ENCODE measurements at places on chromosomes 3 and 15.
A peak's percentile ranks its signal among the peaks of the same experiment; 100 is the strongest.

DNA sequence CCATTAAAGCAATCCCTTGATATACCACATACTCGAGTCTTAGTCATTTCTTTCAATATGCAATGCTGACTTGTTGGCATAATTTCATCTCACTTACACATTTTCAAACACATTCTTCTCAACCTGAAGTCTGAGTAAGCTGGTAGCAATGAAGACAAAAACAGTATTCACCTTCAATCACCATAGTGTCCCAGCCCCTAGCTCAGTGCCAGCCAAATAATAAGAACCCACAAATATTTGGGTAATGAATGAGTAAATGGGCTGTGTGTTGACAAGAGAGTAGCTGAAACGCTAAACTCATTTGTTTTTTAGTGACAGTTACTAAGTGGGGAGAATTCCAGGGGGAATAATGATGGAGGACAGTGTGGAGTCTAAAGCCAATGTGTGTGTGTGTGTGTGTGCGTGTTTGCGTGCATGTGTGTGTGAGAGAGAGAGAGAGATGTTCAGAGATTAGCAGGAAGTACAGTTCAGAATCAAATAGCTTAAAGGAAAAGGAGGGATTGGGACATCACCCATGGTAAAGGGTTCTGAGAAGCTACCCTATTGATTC, 165.7 kb downstream of the GAP43 start:
- DNase-seq = no peak

DNA sequence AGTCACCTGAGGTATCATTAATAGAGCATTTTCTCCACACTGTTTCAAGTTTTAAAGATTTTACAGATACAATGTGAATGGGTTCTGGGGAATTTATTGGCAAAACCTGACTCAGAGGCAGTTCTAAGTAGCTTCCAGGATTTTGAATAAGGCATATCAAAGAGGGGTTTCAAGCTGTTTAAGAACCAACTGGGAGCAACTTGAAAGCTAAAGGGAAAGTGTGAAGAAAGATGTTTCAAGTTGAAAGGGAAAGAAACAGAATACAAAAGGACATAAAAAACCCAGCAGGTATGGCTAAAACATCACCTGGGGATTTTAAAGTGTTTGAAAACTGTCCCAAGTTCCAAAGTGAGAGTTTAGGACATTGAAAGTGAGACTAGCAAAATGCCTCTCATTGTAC, 17.8 kb upstream of the SERPINI2 start:
- DNase-seq = no peak

- DNase-seq = no peak
Observed at GRCh38 chr3:26437678-26438077, 184.9 kb upstream of the LRRC3B start.

DNA sequence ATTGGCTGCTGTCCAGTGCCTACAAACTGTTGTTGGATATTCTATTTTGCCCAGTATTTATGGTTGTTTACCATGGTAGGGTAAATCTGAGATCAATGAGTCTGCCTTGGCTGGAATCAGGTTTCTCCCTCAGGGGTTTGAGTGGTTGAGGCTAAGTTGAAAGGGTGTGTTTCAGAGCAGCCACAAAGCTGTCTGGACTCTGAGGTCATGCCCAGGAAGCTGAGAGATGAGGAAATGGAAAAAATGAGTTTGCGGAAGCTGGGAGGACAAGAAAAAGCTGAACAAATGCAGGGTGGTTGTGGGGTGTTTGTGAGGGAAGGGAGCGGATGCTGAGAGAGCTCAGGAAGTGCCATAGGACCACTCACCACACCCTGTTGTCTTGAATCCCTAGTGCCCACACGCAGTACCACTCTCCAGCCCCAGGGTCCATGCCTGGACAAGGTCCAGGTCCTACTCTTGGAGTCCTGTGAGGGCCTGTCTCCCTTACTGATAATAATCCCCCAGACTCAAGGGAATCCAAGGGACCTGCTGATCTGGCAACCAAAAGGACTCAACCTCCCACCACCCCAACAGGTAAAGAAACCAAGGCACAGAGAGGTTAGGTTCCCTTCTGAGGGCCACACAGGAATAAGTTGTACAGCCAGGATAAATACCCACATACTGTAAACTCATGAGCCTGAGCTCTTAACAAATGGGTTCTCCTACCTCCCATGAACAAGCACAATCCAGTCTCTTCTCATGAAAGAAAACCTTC, 81.6 kb downstream of the PPCDC start:
- DNase-seq = peak; percentile 81

GRCh38 chr3:137121704-137122314, 164.0 kb downstream of the IL20RB start:
- peak; percentile 49 for DNase-seq

- DNase-seq = peak; percentile 7
Observed at GRCh38 chr3:102471001-102471400, 36.2 kb downstream of the ZPLD1 start.

- DNase-seq = no peak
Observed at GRCh38 chr3:2512881-2513280, 414.2 kb downstream of the CNTN4 start.

GRCh38 chr15:82679626-82680199, 30.0 kb downstream of the AP3B2 start:
- DNase-seq = no peak

DNA sequence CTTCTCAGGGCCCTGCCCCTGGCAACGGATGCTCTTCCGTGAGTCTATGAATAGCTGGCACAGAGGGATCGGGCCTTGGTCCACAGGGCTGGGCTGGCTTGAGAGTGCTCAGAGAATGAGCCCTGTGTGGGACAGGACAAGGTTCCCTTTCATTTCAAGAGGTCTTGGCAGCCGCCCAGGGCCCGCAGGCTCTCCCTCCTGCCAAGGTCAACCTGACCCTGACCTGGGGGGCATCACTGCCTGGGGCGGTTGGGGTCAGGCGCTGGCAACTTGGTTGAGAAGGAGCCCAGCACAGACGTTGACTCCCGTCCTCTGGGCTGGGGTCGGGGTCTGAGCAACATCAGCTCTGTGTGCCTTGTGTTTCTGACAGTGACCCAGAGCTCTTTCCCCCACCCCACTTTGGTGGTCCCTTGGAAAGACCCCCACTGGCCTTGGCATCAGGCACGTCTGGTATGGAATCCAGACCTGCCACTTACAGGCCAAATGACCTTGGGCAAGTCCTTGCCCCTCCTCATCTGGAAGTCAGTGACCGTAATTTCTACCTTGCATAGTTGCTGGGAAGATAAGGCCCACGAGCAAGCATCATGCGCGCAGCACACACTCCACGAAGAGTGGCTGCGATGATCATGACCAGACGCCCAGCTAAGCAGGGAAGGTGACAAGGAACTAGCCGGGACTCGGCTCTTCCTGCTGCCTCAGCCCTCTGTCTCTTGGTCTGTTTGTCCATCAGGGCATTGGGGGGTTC, 36.4 kb downstream of the EPHB3 start:
- DNase-seq = no peak

- DNase-seq = no peak
Observed at GRCh38 chr3:174488527-174488926, 370.6 kb upstream of the NAALADL2 start.

- no peak for DNase-seq
Observed at GRCh38 chr3:66320390-66320789, 99.6 kb downstream of the SLC25A26 start.

DNA sequence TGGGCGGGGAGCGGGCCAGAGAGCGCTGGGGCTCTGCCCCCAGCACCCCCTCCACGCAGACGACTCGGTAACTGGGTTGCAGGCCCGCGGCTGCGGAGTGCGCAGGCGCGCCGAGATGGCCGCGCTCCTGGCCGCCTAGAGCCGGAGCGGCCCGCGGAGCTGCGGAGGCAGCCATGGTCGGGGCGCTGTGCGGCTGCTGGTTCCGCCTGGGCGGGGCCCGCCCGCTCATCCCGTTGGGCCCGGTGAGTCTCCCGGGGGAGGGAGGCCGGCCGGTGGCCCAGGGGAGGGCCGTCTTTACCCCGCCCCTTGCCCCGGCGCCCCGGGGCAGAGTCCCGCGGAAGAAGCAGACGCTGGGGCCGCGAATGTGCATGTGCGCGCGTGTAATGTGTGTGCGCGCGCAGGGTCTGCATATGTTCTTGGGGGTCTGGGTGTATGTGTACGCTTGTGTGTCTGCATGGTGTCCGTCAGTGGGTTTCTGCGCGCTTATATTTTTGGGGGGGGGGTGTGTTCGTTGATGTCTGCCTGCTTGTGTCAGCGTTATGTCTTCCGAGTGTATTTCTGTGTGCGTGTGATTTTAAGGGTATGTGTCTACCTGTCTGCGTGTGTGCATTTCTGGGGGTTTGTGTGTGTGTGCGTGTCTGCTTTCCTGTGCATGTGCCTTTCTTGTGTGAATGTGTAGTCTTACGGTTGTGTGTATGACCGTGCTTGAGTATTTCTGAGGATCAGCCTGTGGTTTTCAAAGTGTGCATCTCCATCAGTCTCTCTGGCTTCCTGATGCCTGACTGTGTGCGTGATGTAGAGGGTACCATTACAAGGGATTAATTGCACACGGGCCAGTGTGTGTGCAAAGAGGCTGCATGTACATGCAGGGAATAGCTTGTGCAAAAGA, at the start of gene ABHD14A:
Gene ABHD14A, plus strand, starts transcription at position 102 of the 889 bp plus-strand sequence. Its CDS starts 72 bp downstream, at position 174.
- DNase-seq = peak; percentile 78

- no peak for DNase-seq
Observed at GRCh38 chr3:62982795-62983455, 107.7 kb upstream of the CADPS start.

- no peak for DNase-seq
Observed at GRCh38 chr15:89131731-89132130, 43.5 kb downstream of the ABHD2 start.

GRCh38 chr3:19173945-19174344, 25.6 kb downstream of the KCNH8 start:
- DNase-seq = no peak

DNA sequence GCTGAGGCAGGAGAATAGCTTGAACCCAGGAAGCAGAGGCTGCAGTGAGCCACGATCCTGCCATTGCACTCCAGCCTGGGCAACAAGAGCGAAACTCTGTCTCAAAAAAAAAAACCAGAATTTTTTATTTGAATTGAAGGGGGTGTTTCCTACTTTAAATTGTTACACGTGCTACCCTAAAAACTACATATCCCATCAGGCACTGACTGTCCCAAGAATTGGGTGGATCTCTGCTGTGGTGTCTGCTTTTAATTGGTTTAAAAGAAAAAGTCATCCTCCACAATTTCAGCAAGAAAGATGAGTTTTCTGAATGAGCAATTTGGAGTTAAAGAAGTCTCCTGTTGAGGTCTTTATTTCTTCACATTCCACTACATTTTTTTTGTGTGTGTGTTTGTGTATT, 2.1 kb downstream of the PDIA3 start:
- peak; percentile 63 for DNase-seq

GRCh38 chr15:85000189-85000864, 18.7 kb downstream of the PDE8A start:
- DNase-seq = no peak

DNA sequence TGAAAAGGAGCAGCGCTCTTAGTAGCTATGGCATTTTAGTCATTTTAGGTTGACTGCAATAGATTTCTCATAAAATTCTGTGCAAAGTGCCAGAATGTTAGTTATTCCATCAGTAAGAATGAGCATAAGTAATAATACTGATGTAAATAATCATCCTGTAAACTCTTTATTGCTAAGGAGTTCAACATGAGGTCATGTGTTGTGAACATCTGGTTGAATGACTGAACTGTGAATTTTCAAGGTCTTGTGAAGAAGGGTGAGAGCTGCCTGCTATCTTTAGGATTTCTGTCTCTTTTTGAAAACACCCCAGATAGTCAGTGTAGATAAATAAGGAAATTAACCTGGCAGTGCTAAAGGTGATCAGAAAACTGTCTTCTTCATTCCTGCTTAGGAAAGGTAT, 333.4 kb upstream of the TBC1D5 start:
- DNase-seq = no peak

DNA sequence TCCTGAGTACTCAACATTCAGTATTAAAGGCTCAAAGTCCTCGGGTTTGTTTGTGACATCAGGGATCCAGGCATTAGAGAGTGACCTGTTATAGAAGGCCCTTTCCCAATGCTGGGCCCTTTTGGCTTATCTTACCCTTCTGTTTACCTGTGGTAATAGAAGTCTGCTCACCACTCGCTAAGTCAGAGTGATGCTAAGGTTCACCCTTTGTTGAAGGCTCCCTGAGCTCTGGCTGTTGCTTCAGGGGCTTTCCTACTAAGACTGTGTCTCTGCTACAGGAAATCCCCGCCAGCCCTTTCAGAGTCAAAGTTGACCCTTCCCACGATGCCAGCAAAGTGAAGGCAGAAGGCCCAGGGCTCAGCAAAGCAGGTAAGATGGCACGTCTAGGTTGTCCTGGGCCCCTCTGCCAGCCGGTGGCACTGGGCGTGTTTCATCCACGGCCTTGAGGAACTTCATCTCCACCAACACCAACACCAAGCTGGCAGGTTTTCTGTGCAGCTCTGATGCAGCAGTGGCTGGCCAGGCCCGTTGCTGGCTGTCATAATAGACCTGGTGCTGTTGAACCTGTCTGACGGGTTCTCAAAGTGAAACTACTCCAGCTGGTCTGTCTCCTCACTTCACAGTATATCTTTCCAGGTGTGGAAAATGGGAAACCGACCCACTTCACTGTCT, 99.1 kb downstream of the DNASE1L3 start:
- DNase-seq = no peak

- no peak for DNase-seq
Observed at GRCh38 chr15:32117122-32117521, 86.8 kb downstream of the CHRNA7 start.

GRCh38 chr3:64063983-64064438, 40.7 kb upstream of the PSMD6 start:
- DNase-seq = no peak

GRCh38 chr15:26372706-26373105, 400.2 kb downstream of the GABRB3 start:
- DNase-seq = no peak

GRCh38 chr3:127750226-127751031, 71.9 kb downstream of the MGLL start:
- DNase-seq = peak; percentile 54

GRCh38 chr15:84595660-84596059, 5.1 kb upstream of the ZSCAN2 start:
- DNase-seq = no peak

DNA sequence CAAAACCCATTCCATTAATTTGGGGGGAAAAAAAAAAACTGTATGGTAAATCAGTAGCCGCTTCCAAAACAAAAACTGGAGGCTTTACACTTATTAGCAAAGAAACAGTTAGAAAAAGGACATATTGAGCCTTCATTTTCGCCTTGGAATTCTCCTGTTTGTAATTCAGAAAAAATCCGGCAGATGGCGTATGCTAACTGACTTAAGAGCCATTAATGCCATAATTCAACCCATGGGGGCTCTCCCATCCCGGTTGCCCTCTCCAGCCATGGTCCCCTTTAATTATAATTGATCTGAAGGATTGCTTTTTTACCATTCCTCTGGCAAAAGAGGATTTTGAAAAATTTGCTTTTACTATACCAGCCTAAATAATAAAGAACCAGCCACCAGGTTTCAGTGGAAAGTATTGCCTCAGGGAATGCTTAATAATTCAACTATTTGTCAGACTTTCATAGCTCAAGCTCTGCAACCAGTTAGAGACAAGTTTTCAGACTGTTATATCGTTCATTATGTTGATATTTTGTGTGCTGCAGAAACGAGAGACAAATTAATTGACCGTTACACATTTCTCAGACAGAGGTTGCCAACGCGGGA, 9.4 kb upstream of the RPL24 start:
- peak; percentile 83 for DNase-seq

GRCh38 chr3:157131861-157132260, 28.1 kb downstream of the CCNL1 start:
- DNase-seq = no peak

- DNase-seq = no peak
Observed at GRCh38 chr3:58580826-58581327, 3.7 kb upstream of the FAM107A start.

GRCh38 chr3:109265295-109265694, 51.0 kb downstream of the DPPA2 start:
- DNase-seq = no peak

- no peak for DNase-seq
Observed at GRCh38 chr3:157311633-157312375, 124.8 kb upstream of the PTX3 start.

Measured in hematopoietic multipotent progenitor cell treated with erythropoietin and hydrocortisone succinate and interleukin-3 and kit ligand, for 6 days (in vitro differentiated cells).